NCI-H146 (cell line): ENCODE measurements at places on chromosomes 5 and 9.

- DNase-seq: no peak
Measured at GRCh38 chr9:136314944-136315343, 11.1 kb upstream of the CCDC187 start.

- peak; percentile 60 for DNase-seq
Measured at GRCh38 chr9:21996438-21996837, 1.8 kb downstream of the CDKN2B-AS1 start.

GRCh38 chr9:117737721-117738226 lies 33.6 kb downstream of the TLR4 start:
- DNase-seq: no peak

GRCh38 chr5:172766287-172767108 lies 4.5 kb downstream of the DUSP1 start:
- no peak for DNase-seq

- no peak for DNase-seq
Measured at GRCh38 chr9:70553707-70554673, 139.5 kb upstream of the KLF9 start.

DNA sequence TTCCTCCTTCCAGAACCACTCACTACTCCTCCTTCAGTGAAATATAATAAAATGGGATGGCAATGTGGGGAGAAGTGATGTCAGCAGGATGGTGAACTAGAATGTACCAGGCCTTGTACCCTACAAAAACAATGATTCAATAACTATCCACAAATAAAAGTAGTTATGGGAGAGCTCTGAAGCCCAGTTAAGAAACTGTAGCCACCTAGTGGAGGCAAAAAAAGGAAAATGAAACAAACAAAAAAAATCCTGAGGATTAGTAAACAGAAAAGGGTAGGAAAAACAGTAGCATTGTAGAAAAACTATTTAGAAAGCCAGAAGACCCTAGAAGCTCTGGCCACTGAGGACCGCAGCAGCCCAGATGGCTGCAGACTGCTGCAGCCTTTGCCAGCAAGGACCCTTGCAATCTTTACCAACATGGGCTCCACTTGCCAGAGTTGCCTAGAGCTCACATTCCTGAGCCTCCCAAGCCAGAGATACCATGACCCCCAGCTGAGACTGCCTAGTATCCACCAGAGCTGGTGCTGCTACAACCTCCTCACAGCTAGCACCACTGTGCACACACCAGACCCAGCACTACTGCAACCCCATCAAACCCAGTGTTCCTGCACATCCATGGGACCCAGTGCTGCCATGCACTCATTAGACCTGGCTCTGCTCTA lies 259.7 kb upstream of the MSX2 start:
- no peak for DNase-seq

- DNase-seq: no peak
Measured at GRCh38 chr5:122701640-122702523, 73.0 kb upstream of the SNX2 start.

DNA sequence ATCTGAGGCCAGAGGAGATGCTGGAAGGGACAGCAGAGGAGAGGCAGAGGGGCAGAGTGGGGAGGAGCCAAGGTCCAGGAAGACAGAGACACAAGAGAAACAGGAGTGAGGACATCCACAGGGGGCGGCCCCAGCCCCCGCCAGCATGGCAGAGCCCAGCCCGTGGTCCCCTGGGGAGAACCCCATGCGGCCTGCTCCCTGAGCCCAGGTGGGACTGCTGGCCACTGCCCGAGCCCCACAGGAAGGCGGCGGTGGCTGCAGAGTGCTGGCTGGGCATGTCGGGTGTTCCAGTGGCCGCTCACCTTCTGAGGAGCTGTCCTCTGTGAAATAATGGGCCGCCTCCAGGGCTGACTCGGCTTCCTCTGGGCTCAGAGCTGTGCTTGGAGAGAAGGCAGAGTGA lies 8.9 kb upstream of the MRNIP start:
- no peak for DNase-seq

DNA sequence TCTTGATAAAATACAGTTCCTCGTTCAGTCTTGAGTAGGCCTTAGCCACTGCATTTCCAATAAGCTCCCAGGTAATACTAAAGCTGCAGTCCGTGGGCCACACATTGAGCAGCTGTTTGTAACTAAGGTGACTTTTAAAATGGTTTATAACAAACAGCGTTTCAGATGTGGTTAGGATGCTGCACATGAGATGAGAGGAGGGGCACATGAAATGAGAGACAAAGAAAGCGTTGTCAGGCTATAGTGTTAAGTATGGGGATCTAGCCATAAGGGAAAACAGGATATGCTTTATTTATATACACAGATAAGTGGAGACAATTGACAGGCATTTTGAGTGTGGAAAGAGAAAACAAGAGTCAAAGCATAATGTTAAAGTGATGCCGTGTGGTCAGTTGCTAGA lies 89.9 kb downstream of the PAM start:
- no peak for DNase-seq

GRCh38 chr5:146185161-146185560 lies 2.7 kb upstream of the LARS1 start:
- DNase-seq: no peak

GRCh38 chr5:68449380-68449779 lies 233.8 kb downstream of the PIK3R1 start:
- DNase-seq: no peak

DNA sequence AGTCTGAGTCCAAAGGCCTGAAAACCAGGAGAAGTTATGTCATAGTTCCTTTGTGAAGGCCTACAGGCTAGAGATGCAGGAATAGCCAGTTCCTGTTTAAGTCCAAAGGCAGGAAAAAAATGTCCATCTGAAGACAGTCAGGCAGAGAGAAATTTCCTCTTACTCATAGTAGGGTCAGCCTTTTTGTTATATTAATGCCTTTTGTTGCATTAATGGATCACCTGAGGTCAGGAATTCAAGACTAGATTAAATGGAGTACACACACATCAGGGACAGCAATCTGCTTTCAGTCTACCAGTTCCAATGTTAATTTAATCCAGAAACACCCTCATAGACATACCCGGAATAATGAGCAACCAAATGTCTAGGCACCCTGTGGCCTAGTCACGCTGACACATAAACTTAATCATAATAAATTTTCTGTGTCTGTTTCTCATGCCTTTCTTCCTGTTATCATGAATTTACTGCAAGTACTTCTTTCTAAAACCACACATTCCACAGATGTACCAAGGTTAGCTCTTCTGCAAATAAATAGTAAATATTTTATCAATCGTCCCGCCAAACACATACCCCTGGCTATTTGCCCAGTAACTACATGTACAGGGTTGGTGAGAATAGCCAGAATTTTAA lies 703.9 kb downstream of the EFNA5 start:
- no peak for DNase-seq

GRCh38 chr9:72971411-72971810 lies 18.6 kb upstream of the ALDH1A1 start:
- DNase-seq: no peak

DNA sequence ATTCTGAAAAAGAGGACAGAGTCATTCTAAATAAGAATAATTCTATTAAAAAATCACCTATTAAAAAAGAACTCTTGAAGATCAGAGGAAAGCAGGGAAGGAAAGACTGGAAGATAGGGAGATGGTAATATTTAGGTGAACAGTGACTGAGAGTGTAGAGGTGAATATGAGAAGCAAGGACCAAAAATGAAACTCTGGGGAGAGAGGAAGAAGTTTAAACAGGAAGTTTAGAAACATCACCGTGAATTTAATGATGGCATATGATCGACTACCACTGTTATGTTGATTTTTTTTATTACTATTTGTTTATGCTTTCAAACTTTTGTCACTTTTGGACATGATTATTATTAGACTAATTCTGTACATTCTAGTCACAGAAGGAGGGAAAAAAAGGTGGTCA lies 1.7 kb upstream of the SPINK6 start:
- DNase-seq: no peak

- no peak for DNase-seq
Measured at GRCh38 chr5:9174446-9174845, 371.4 kb downstream of the SEMA5A start.

DNA sequence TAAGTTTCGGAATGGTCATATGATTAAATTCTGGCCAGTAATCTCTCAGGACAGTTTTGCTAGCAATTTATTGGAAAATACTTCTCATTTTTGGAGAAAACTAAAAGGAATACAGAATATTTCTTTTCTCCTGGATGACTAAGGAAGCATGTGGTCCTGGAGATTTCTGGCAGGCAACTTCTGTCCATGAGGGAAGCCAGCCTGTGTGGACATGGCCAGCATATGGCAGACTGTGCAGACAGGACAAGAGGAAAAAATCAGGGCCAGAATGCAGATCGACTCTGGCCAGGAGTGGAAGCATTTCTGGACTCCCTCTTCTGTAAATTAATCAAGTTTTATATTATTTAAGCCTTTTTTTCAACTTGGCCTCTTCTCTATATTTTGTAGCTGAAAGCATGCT lies 100.4 kb upstream of the CDH18 start:
- no peak for DNase-seq

GRCh38 chr5:57551251-57551650 lies 68.6 kb upstream of the ACTBL2 start:
- no peak for DNase-seq

DNA sequence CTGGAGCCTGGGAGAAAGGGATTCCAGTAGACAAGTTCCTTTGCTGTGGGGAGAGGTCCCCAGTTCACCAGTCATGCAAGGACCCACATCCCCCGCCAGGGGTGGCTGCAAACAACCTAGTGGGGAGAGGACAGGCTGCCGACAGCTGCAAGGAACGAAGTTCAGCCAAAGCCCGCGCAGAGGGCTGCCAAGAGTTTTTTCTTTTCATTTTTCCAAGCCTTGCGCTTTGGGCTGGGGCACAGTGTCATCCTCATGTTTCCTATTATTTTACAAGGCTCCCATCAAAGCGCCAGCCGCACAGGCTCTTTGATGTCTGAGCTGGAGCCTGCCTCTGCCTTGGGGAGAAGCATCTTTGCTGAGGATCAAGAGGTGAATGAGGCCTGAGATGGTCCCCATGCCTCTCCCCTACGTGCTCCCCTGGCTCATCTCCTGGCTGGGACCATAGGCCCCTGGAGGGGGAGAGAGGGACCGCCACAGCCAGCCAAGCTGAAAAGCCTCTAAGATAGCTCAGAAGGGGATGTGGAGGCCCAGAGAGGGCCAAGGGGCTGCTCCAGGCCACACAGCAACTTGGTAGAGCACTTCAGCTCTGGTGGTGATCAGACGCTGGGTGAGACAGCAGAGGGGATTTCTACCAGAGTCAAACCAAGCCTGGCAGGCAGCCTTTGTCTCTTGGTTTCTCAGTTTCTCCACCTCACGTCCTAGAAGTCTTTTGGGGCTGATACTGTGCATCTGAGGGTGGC lies 50.4 kb upstream of the SYNPO start:
- no peak for DNase-seq
